GM13977 (cell line): ENCODE measurements at places on chromosomes 2 and 18.

DNA sequence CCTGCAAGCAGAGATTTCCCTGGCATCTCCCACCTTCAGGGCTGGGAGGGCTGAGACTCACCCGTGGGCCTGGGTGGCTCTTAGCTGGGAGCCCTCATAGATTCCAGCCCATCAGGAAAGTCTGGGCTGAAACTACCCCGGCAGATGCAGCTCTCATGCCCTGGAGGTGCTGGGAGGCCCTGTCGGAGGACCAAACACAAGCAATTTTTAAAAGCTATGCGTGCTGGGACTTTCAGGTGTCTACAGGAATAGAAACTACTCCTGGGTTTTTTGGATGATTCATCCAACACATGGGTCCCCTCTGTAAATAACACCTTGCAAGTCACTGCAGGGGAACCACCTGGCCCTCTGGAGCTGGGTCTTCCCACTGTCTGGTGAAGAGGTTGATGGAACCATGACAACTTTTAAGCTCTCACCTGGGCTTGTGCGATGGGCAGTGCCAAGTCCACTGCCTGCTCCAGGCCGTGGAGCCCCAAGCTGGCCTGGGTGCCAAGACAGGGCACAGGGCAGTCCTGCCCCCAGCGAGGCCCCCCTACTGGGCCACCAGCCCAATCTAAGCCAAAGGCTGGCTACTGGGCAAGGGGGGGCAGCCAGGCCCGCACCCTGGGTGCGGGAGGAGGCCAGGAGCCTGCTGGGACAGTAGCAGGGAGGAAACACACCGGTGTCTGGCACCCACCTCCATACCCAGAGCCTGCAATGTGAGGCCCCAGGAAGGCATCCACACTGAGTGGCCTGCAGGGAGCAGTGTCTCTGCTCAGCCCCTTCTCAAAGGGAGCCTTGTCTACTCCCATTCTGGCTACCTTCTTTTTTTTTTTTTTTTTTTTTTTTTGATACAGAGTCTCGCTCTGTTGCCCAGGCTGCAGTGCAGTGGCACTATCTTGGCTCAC, 1.1 kb upstream of the GPR55 start:
- DNase-seq: peak; percentile 77

DNA sequence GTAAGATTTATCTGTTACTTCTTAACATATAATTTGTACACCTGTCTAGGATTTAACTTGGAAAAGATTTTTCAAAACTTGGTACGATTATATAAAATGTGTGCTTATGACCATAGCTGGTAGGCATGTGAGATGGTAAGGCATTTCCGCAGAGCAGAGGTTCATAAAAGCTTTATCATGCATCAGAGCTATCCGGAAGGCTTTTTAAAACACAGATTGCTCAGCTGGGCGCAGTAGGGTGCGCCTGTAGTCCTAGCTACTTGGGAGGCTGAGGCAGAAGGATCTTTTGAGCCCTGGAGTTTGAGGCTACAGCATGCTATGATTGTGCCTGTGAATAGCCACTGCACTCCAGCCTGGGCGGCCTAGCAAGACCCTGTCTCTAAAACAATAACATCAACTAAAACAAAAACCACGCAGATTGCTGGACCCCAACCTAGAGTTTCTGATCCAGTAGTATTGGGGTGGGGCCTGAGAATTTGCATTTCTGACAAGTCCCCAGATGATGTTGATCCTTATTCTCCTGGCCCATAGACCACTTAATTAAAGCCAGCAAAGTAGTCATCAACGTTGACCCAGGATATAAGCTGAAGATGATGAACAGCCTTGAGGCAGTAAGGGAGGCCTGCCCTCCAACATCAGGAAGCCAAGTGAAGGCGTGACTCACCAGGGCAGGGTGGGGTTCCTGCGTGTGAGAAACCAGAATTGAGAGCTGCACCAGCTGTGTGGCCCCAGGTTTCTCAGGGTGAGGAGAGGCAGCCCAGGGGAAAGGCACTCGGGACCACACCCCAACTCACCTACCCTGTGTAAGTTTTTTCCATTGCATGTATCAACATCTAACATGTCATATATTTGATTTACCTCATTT, 21.6 kb upstream of the SLC20A1 start:
- peak; percentile 45 for DNase-seq

DNA sequence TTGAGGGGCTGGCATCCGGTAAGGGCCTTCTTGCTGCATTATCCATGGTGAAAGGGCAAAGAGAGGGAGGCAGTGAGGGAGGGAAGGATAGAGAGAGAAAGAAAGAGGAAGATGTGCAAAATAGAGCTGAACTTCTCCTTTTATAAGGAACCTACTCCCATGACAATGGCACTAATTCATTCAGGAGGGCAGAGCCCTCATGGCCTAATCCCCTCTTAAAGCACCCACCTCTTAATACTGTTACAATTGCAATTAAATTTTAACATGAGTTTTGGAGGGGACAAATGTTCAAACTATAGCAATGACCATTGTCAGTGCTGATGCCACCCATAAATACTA, 60.2 kb downstream of the CXCR4 start:
- DNase-seq: no peak

DNA sequence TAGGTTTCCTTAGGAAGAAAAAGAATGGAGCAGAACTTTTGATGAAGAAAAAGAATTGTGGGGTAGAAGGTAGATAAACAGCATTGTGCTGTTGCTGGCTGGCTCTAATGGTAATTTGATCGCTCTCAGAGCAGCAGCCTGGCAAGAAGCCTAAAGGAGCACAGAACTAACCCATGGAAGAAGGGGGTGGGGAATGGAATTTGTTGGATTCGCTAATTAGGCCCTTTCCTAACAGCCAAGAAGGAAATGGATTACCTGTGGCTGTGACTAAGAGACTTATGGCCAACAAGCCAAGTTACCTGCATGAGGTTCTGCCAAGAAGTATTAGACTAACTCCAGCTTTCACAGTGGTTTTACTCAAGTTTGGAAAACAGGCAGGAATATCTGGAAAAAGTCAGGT, 210.6 kb downstream of the IKZF2 start:
- no peak for DNase-seq

- no peak for DNase-seq
These were observed 2.3 kb downstream of the KCNE4 start for GRCh38 chr2:223054193-223054781.

DNA sequence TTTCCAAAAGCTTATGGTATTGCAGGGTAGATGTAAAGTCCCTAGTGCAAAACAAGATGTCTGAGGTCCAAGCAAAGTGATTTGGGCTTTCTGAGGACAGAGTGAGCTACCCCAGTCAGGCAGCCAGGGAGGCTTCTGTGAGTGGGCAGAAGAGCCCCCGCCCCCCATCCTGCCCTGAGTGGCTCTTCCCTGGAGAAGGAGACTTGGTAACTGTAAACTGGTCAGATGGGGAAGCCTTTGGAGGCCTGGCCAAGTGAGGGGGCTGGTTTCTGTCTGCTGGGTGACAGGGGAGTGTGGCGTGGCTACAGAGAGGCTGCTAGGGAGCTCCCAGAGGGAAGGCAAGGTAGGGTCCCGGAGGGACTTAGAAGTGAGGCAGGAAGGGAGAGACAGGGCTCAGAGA, 181.3 kb upstream of the HAAO start:
- DNase-seq: no peak

- DNase-seq: no peak
These were observed 10.9 kb downstream of the CCDC68 start for GRCh38 chr18:54948350-54948837.

- DNase-seq: peak; percentile 64
These were observed 413 bp downstream of the ALKAL2 start for GRCh38 chr2:287471-287885.

- no peak for DNase-seq
These were observed 5.6 kb upstream of the KCNJ3 start for GRCh38 chr2:154692927-154693326.

DNA sequence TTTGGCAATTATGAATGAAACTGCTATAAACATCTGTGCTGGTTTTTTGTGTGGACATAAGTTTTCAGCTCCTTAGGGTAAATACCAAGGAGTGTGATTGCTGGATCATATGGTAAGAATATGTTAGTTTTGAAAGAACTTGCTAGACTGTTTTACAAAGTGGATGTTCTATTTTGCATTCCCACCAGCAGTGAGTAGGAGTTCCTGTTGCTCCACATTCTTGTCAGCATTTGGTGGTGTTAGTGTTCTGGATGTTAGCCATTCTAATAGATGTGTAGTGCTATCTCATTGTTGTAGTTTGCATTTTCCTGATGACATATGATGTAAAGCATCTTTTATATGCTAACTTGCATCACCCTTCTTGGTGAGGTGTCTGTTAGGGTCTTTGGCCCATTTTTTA, 304.6 kb downstream of the NUP35 start:
- no peak for DNase-seq

DNA sequence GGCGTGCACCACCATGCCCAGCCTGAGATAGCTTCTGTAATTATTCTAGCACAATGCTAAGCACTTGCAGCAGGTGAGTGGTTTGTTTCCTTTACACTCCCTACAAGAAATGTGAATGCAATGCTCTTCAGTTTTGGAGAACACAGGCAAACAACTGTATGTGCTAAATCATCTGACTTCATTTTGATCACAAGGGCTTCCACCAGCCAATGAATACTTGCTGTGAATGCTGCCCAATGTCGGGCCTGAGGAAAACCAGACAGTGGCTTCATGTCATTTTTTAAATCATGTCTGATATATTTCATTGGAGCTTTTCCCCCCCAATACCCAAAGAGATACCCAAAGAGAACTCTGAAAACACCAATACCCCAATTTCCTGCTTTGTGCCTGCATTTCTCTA, 155.6 kb upstream of the XPO1 start:
- DNase-seq: no peak

GRCh38 chr2:56522605-56523089, 338.9 kb downstream of the CCDC85A start:
- DNase-seq: no peak

DNA sequence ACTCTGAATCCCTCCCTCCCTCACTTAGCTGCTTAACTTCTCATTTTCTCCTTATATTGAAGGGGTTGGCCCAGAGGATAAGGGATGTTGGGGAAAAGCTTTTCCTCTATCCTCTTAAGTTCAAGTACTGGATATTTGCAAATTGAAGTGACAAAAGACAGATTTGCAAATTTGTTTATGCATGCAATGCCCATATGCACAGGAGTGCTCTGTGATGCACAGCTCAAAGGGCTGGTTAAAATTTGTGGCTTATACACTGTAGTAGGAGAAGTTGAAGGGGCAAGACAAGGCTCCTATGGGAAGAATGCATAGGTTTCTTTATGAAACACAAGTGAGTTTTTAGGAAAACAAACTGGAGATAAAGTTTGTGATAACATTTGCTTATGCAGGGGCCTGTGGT, 8.4 kb upstream of the MSH6 start:
- no peak for DNase-seq

- DNase-seq: no peak
These were observed 255.8 kb downstream of the CYRIA start for GRCh38 chr2:16409849-16410248.

- DNase-seq: no peak
These were observed 52.9 kb downstream of the HNRNPLL start for GRCh38 chr2:38549851-38550250.

DNA sequence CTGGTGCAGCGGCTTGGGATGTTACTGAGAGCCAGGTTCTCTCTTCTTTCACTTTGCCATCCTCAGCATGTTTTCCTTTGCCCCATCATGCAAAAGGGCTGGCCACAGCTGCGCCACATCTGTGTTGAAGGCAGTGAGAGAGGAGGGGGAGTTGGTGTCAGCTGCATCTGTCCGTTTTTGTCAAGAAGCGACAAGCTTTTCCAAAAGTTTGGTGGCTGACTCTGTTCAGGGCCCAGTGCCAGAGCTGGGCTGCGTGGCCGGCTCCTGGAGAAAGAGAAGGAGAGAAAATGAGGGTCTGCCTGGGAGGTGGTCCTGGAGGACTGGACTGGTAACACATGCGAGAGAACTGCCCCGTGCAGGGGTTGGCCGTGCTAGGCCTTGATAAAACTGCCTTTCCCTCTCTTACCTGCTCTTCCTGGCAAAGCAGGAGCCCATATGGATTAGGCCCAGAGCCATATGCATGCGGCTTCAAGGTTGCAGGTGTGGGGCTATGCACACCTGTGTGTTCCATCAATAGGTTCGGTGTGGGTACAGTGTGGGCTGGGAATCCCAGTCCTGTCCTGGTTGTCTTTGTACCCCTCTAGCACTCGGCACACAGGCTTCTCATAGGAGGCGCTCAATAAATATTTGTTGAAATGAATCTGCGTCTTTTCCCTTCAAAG, 9.0 kb downstream of the RNF144A start:
- no peak for DNase-seq

- no peak for DNase-seq
These were observed 44.7 kb downstream of the MC5R start for GRCh38 chr18:13868501-13869271.

GRCh38 chr2:30193104-30193681, 38.1 kb upstream of the LBH start:
- no peak for DNase-seq

GRCh38 chr2:159379181-159379580, 92.7 kb upstream of the WDSUB1 start:
- no peak for DNase-seq

DNA sequence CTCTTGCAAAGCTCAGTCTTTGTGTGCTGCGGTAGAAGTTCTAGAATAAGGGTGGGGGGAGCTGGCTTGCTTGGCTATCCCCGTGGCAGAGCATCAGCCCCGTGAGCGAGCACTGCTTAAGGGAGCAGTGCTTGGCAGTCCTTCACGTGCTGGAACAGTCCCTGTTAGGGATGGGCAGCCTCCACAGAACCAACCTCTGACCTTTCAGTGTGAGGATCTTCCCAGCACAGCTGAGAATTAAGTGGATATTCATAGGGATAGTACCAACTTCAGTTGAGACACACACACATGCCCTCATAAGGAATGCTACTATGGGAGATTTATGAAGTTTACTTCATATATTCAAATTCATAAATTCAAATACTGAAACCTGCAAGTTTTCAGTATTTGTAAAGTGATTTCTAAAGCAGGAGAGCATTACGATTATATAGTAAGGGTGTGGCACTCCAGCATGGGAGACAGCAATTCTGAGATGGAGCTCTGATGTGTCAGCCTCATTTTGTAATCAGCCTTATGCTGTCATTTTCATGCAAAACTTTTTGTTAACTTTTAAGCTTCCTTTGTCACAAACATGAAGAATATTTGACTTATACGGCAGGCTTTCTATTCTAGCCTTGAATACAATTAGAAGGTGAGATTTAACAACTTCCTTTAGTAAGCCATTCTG, 39.5 kb downstream of the ATP9B start:
- DNase-seq: no peak

- no peak for DNase-seq
These were observed 612.7 kb upstream of the GCFC2 start for GRCh38 chr2:76323381-76323780.

- DNase-seq: no peak
These were observed 6.0 kb downstream of the SLC39A10 start for GRCh38 chr2:195663007-195663406.

- no peak for DNase-seq
These were observed 5.3 kb upstream of the ITPRID2 start for GRCh38 chr2:181886192-181886591.

DNA sequence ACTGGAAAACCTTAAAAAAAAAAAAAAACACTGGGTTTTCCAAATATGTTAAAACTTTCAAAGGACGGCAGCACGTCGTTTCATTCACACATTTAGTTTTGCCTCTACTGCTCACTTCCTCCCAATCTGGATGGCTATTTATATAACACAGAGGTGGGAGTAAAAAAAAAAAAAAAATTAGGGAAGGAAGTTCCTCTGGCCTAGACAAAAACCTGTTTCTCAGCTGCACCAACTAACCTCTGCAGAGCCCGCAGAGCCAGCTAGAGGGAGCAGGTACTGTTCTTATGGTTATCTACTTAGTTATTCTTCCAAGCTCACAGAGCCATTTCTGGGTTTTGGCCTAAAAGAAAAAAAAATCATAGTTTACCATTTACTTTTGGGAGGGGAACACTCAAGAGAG, 28.1 kb downstream of the SLC1A4 start:
- DNase-seq: peak; percentile 36
